ENCODE measurements at places on chromosomes 6 and 20. TPM values are rescaled to one million over a fixed set of nuclear protein-coding genes. Genes with fewer than 3 reads are reported as not detected.

Gene DEFB113
- not detected for total RNA-seq

Gene GJA10
- total RNA-seq = not detected

Gene NUP43
- 48.7 TPM for total RNA-seq

Gene PLAGL1
- total RNA-seq = 1.1 TPM

Gene GNAS-AS1
- 0.46 TPM for total RNA-seq

Gene PRICKLE4
- 0.73 TPM for total RNA-seq

Gene RSPH4A
- 0.34 TPM for total RNA-seq

Gene SLC12A5
- total RNA-seq = not detected

Gene CYP24A1
- not detected for total RNA-seq

Gene GSTA1
- total RNA-seq = not detected

Gene VGLL2
- not detected for total RNA-seq

Gene BPIFB1
- not detected for total RNA-seq

Gene PAQR8
- 86.4 TPM for total RNA-seq

Gene NELFCD
- 68.3 TPM for total RNA-seq

Gene PGM3
- 45.5 TPM for total RNA-seq

Gene SNX5
- total RNA-seq = 145 TPM

Gene PAK5
- total RNA-seq = not detected

Gene STMND1
- not detected for total RNA-seq

Gene EEF1E1
- total RNA-seq = 34.4 TPM

Gene EPB41L2
- total RNA-seq = 41.8 TPM

Gene CLDN20
- total RNA-seq = not detected

Gene PRKN
- 1.2 TPM for total RNA-seq

Gene ID4
- 16.4 TPM for total RNA-seq

Gene OR12D3
- not detected for total RNA-seq

Gene HDGFL1
- total RNA-seq = not detected

Gene SLC17A1
- total RNA-seq = not detected

Gene MCM9
- total RNA-seq = 12.7 TPM

Gene TBXT
- not detected for total RNA-seq

Gene SSTR4
- not detected for total RNA-seq

Gene NRN1
- not detected for total RNA-seq

Gene PLCB1
- total RNA-seq = 12.4 TPM

Gene RFX6
- total RNA-seq = not detected

Gene WFDC2
- total RNA-seq = 0.62 TPM

Gene NMBR
- total RNA-seq = not detected

Gene FOXA2
- total RNA-seq = not detected

Gene SH3BGRL2
- total RNA-seq = 1.1 TPM

Gene C6orf163
- total RNA-seq = 2.4 TPM

Gene C6orf15
- not detected for total RNA-seq

Gene MCCD1
- not detected for total RNA-seq

Gene YIPF3
- 74.5 TPM for total RNA-seq

Gene GNMT
- not detected for total RNA-seq

Gene CST7
- total RNA-seq = not detected

Gene RRAGD
- total RNA-seq = 29.0 TPM

Gene APCDD1L
- total RNA-seq = under 0.01 TPM

Gene DAAM2
- 92.7 TPM for total RNA-seq
